ENCODE measurements at places on chromosomes 7 and 10.

- no peak for DNase-seq
Measured at GRCh38 chr10:129344103-129344502, 122.9 kb upstream of the MGMT start.

DNA sequence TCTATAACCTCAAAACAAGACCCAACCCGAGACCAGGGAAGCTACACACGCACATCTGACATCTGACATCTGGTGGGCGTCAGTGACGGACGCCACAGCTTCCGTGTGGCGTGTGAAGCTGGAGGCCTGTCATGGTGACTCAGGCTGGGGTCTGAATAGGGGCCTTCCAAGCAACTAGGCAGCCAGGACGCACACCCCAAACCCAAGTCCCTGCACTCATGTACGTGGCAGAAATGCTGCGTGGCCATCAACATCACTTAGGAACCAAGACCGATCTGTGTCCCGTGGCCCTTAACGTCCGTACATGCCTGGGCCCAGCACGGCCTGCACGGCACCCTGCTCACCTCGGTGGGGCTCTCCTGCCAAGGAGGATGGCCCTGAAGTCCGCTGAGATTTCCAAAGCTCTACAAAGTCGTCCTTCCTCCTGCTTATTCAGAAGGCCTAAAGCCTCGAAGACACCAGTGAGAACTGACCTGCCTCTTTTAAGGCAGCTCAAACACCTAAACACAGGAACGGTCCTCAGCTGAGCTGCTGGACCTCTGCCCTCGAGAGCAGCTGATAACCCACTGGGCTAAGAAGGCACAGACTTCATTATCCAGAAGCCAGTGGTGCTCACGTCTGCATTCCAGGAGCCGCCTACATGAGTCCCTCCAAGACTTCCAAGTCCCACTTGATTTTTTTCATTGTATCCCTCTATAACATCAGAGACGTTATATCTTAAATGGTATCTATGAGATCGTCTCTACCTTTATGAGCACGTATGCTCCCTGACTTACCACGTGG lies 82.5 kb downstream of the DIP2C start:
- no peak for DNase-seq

- DNase-seq: no peak
Measured at GRCh38 chr10:78533098-78533497, 499.4 kb downstream of the RPS24 start.

GRCh38 chr10:133306941-133307379 lies 1.7 kb downstream of the TUBGCP2 start:
- no peak for DNase-seq

DNA sequence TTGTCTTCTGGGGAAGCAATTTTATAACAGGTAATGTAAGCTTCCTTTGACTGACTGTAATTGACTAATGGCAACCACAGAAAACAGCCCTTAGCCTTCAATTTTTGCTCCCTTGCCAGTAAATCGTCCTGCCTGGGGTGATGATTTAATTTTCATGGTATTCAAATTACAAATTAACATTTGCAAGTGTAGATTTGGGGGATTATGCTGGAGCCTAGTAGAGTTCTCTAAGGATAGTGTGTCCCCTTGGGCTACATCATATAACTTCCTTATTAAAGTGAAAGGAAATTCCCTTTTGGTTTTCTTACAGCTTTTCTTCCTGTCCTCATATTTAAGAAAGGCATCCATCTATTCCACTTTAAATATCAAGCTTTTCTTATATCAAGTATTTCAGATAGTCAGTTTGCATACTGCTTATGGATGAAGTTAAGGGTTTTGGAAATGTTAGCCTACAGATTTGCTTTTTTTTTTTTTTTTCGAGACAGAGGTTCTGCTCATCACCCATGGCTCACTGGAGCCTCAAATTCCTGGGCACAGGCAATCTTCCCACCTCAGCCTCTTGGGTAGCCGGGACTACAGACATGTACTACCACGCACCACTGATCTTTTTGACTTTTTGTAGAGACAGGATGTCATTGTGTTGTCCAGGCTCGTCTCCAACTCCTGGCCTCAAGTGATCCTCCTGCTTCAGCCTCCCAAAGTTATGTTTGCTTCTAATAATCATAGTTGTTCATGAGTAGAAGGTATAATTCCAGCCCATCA lies 35.9 kb upstream of the HDAC9 start:
- DNase-seq: no peak

DNA sequence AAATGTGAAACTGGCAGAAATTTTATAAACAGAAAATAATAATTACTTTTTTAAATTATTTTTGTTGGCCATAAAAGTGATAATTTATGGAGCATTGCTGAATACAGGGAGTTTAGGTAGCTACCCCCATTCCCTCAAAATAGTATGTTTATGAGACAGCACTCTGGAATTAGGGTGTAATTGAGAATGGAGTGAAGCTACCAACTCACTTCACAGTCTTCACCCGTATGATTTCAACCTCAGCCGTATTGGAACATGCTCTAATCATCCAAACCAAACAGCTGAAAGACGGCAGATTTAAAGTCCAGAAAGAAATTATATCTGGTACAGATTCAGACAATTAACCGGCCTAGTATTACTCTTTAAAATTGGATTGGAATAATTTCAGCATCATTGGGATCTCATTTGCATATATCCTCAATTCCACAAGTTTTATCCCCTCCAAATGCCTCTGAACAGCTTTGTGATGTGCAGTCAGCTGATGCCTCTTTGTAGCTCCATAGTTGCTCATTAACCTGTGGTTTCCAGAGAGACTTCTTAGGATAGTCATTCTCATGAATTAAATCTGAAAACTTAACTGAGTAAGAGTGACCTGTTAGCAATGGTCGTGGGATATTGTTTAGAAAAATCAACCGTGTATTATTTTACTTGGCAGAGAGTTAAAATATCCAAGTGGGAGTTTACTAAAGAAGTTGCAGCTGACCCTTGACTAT lies 59.1 kb upstream of the GJD4 start:
- no peak for DNase-seq

DNA sequence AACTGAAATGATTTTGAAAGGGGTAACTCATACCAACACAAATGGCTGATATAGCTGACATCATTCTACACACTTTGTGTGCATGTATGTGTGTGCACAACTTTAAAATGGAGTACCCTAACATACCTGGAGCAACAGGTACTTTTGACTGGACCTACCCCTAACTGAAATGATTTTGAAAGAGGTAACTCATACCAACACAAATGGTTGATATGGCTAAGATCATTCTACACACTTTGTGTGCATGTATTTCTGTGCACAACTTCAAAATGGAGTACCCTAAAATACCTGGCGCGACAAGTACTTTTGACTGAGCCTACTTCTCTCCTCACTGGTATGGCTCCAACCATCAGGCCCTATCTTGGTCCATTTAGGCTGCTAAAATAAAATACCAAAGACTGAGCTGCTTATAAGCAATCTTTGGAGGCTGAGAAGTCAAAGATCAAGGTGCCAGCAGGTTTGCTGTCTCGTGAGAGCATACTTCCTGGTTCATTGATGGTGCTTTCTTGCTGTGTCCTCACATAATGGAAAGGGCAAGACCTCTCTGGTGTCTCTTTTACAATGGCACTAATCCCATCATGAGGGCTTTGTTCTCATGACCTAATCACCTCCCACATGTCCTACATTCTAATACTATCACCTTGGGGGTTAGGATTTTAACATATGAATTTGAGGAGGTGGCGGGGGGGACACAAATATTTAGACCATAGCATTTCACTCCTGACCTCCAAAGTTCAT lies 173.3 kb downstream of the CFTR start:
- DNase-seq: no peak

All from GDM1 (cell line).